ENCODE measurements at places on chromosomes 16 and 17. TPM values are rescaled to one million over a fixed set of nuclear protein-coding genes. Genes with fewer than 3 reads are reported as not detected.

DNA sequence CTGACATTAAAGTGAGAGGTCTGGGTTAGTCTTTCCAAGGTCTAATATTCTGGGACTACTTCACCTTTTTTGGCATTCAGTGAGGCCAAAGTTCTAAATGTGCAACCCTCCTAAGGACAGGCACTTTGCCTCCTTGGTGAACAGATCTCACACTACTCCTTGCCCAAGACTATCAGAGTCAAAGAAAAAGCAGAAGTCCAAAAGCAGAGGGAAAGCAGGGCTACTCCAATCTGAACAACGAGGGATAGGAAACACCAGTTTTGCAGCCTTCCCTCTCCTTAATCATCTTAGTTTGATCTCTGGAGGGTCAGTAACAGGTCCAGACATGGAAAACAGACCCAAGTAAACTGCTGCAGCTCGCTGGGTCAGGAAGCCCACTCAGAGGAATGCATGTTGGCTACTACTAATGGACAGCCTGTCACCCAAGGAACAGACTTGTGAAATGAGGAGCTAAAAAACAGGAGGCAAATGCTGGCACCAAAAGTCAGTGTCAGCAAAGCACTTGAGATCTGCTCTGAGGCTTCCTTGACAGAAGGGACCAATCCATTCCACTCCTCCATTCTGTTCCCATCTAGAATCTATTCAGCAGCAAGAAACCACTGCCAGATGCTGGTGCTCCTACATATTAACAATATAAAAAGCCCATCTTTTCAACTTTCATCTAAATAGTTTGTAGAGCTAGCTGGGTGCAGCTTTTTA lies 29.9 kb downstream of the DCUN1D3 start:
- DNase-seq = no peak

GRCh38 chr17:73743518-73744201 lies 99.4 kb upstream of the SDK2 start:
- DNase-seq = no peak

DNA sequence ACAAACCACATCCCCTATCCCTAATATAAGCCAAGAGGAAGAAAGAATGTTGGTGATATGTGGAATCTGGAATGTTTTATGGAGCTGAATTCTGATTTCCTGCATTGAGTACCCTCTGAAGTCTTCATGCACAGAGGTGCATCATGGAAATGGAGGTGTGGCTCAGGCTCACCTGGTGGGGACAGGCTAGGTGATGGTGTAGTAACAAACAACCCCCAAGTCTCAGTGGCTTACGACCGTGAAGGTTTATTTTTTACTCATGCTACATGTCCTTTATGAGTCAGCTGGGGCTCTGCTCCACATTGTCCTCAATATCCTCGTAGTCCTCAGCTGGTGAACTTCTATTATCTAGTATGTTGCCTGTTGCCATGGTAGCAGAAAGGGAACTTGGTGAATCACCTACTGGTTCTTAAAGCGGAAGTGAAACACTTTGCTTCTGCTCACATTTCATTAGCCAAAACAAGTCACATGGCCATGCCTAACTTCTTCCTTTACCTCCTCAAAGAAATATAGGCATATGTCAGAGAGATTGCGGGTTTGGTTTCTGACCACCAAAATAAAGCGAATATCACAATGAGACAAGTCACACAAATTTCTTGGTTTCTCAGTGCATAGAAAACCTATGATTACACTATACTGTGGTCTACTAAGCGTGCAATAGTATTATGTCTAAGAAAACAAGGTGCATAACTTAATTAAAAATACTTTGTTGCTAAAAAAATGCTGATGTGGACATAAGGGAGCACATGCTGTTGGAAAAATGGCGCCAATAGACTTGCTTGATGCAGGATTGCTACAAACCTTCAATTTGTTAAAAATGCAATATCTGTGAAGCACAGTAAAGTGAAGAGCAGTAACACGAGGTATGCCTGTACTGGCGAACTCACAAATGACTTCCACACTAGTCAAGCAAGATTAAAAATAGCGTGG lies at the start of gene PMFBP1:
Gene PMFBP1, minus strand, starts transcription at position 51 of the 930 bp plus-strand sequence. CDS start 947 bp downstream, outside the sequence.
- DNase-seq = peak; percentile 93

GRCh38 chr17:80689129-80689619 lies 144.5 kb downstream of the RPTOR start:
- DNase-seq = no peak

- no peak for DNase-seq
Measured at GRCh38 chr17:80476877-80477646, 655 bp upstream of the NPTX1 start.

GRCh38 chr16:3138823-3139426 lies 4.1 kb downstream of the ZNF213 start:
- DNase-seq = no peak

- no peak for DNase-seq
Measured at GRCh38 chr17:60908324-60908723, 230.7 kb downstream of the BCAS3 start.

DNA sequence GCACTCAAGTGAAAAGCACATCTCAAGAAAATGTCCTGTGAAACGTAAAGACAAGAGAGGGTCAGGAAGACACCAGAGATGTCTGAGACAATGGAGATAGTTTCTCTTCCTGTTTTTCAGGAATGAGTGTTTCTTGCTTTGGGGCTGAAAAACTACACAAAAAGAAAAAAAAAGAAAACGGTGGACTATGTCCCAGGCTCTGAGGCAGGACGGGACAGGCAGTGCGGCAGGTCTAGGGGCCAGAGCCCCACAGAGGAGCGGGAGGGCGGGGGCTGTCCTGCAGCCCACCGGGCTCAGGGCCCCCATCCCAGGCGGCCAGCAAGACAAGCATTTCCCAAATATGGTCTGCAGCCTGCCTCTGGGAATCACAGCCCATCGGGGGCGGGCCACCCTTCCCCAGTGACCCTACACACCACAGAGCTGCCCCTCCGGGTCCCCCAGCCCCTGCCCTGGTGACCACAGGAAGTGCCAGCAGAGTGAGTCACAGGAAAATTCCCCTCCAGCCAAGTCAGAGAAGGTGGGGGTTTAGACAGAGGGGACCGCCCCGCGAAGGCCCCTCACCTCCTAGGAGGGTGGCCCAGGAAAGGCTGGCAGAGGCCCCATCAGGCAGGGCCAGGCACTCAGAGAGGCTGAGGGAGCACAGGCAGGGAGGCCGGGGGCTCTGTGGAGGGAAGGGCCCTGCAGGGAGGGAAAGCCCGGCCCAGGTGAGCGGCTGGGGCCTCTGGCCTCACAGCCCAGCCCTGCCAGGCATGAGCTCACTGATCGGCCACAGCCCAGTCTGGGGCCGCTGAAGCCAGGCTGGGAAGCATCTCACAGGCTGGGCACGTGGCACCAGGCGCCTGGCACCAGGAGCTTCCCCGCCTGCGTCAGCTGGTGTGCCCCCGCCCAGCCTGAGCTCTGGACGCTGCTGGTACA lies 6.3 kb downstream of the BCAR1 start:
- peak; percentile 72 for DNase-seq

- no peak for DNase-seq
Measured at GRCh38 chr17:50830994-50831393, 4.4 kb upstream of the WFIKKN2 start.

GRCh38 chr17:82583720-82584234 lies 64.2 kb downstream of the FOXK2 start:
- DNase-seq = no peak

ZACN gene
- not detected for total RNA-seq

KCNH4 gene
- total RNA-seq = not detected

RAC3 gene
- 27.5 TPM for total RNA-seq

KRT27 gene
- total RNA-seq = not detected

TBX21 gene
- not detected for total RNA-seq

CUEDC1 gene
- 13.1 TPM for total RNA-seq

Data from foreskin keratinocyte (primary cell).